Left lung (tissue), 14 donors: ENCODE measurements at places on chromosomes 6 and 20. TPM values are rescaled to one million over a fixed set of nuclear protein-coding genes. Genes with fewer than 3 reads are reported as not detected.

GRCh38 chr6:22966691-22967422, 397.5 kb downstream of the HDGFL1 start:
- H3K4me3 ChIP-seq: no peak overlapping the region
- no peaks in the 10 kb centered on the region for H3K4me1 ChIP-seq
- DNase-seq: no peak
- H3K27me3 ChIP-seq: no peaks in the 10 kb centered on the region
- no peak overlapping the region for H3K27ac ChIP-seq

- H3K36me3 ChIP-seq: no peaks in the 10 kb centered on the region
- no peak for DNase-seq
- no peaks in the 10 kb centered on the region for H3K4me1 ChIP-seq
- H3K27ac ChIP-seq: no peak overlapping the region
- H3K27me3 ChIP-seq: no peaks in the 10 kb centered on the region
Observed at GRCh38 chr20:63789836-63790571, 41.1 kb downstream of the ZBTB46 start.

FOXF2 gene
- polyA plus RNA-seq: 52.4 TPM

DNA sequence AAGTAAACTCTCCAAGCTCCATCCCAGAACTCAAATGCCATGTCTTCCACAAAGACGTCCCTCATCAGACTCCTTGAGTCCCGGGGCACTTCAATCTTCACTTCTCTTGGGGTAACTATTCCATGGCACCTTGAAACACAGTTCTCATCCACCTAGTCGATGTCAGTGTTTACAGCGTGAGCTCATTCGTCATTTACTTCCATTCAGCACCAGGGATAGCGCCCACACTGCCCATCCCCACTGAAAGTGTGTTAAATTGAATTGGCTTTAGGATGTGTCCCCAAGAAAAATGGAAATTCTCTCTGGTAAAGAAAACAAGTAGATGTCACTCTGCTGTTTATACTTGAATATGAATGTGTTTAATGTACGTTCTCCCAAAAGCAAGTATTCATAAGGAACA, 31.3 kb downstream of the KCNK15 start:
- H3K27me3 ChIP-seq: peaks cover 14% of the 10 kb centered on the region
- no peak overlapping the region for H3K4me3 ChIP-seq
- H3K36me3 ChIP-seq: no peaks in the 10 kb centered on the region
- no peak overlapping the region for H3K27ac ChIP-seq
- H3K4me1 ChIP-seq: no peaks in the 10 kb centered on the region

GRCh38 chr6:33668914-33669313, 42.6 kb downstream of the UQCC2 start:
- no peak for DNase-seq
- H3K27ac ChIP-seq: no peak overlapping the region
- H3K4me1 ChIP-seq: peaks cover 8% of the 10 kb centered on the region
- no peak overlapping the region for H3K4me3 ChIP-seq
- H3K36me3 ChIP-seq: peaks cover 96% of the 10 kb centered on the region

DNA sequence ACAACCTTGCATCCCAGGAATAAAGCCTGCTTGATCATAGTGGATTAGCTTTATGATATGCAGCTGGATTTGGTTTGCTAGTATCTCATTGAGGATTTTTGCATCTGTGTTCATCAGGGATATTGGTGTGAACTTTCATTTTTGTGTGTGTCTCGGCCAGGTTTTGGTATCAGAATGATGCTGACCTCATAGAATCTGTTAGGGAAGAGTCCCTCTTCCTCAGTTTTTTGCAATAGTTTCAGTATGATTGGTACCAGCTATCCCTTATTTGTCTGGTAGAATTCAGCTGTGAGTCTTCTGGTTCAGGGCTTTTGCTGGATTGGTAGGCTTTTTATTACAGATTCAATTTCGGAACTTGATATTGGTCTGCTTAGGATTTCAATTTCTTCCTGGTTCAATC, 132.5 kb downstream of the ZFAND3 start:
- no peak for DNase-seq
- peaks cover 46% of the 10 kb centered on the region for H3K4me1 ChIP-seq
- H3K27me3 ChIP-seq: no peaks in the 10 kb centered on the region
- no peak overlapping the region for H3K4me3 ChIP-seq
- H3K27ac ChIP-seq: no peak overlapping the region

DNA sequence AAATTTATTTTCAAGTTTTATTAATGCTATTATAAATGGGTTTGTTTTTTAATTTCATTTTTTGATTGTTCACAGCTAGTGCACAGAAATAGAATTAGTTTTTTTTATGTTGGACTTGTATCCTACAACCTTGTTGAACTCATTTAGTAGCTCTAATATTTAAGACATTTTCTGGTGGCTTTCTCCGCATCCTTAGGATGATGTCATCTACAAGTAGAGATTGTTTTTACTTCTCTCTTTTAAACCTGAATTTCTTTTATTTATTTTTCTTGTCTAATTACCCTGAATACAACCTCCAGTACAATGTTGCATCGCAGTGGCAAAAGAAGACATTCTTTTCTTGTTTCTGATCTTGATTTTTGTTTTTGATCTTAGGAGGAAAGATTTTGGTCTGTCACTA, 142.6 kb upstream of the PRDM1 start:
- DNase-seq: no peak
- H3K27me3 ChIP-seq: no peaks in the 10 kb centered on the region
- no peak overlapping the region for H3K4me3 ChIP-seq
- no peak overlapping the region for H3K27ac ChIP-seq

TXLNB gene
- polyA plus RNA-seq: 1.4 TPM

GRCh38 chr6:31763619-31763940, 1.1 kb downstream of the SAPCD1 start:
- DNase-seq: no peak
- H3K27me3 ChIP-seq: no peaks in the 10 kb centered on the region
- H3K4me1 ChIP-seq: peaks cover 9% of the 10 kb centered on the region
- H3K27ac ChIP-seq: no peak overlapping the region
- H3K36me3 ChIP-seq: no peaks in the 10 kb centered on the region

DNA sequence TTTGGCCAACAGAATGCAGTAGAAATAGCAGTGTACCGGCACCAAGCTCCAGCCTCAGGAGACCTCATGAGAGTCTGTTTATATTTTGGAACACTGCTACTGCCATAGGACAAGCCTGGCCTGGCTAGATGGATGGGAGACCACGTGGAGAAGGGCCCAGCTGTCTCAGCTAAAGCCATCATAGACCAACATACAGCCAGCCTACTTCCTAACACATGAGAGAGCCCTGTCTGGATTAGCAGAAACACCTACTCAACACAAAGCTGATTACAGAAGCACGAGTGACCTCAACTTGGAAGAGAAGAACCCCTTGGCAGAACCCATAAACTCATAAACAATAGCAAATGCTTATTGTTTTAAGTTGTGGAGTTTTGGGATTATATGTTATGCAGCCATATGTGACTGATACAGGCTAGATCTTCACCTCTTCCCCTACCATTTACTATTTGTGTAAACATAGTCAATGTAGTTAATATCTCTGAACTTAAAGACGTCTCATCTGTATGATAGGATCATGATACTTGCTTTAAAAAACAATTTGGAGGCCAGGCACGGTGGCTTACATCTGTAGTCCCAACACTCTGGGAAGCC, 199.4 kb upstream of the ZNF217 start:
- H3K27me3 ChIP-seq: no peaks in the 10 kb centered on the region
- H3K36me3 ChIP-seq: no peaks in the 10 kb centered on the region
- DNase-seq: no peak
- no peak overlapping the region for H3K27ac ChIP-seq

DNA sequence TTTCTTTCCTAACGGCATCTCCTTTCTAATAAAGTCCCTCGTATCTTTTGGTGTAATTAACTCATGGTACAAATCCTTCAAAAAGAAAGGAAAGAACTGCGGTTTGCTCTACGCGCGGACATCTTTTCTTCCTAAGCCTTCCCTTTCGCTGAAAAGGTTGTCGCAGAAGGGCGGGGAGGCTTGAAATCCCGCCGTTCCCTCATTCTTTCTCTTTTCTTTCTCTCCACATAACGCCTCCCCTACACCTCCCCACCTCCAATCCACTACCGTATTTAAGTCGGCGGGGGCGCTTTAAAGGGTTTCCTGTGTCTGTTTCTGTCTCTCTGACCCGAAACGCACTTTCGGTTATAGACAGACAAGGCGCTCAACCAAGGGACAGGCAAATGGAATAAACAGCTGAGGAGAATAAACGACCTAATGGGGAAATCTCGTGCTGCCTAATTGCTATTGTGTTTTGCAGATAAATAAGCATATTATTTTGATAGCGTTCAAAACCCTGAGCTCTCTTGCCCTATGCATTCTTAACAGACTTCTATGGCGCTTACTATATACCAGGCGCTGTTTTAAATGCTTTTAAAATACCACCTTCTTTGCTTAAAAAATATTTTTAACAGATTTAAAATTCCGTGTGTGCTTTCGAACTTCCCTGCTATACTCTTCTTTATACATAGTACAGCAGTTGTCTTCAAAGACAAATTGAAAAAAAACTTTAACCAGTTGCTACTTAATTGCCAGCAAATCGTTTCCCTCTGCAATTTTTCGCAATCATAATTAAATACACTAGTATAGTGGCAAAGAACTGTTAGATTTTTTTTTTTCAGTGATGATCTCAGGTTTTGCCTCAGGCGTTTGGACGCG, 2.5 kb upstream of the HEY2 start:
- H3K4me3 ChIP-seq: peak overlapping the region; percentile 65
- DNase-seq: peak; percentile 60
- peaks cover 8% of the 10 kb centered on the region for H3K4me1 ChIP-seq
